ENCODE measurements at places on chromosomes 3 and 15.
A peak's percentile ranks its signal among the peaks of the same experiment; 100 is the strongest.

GRCh38 chr15:84822653-84823281, 5.6 kb downstream of the ALPK3 start:
- DNase-seq, result no peak

DNA sequence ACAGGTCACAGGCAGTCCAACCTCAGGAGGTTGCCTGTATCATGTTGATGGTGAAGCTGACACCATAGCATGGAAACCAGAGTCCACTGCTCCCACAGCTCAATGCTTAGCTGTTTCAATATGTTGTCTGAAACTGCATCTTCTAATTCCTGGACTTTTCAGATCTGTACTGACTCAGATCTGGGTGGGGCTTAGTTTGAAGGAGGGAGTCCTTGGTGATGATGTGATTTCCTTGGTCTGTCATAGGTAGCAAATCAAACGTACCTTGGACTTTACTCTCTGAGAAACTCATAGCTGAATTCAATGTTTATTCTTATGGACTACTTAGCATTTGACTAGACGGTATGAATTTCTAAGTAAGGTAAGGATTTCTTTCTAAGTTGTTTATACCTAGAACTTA, at the start of gene HHLA2:
Gene HHLA2, plus strand, starts transcription at position 310 of the 400 bp plus-strand sequence. CDS start 55,266 bp downstream, outside the sequence.
- DNase-seq, result peak; percentile 10

- no peak for DNase-seq
Observed at GRCh38 chr3:142019794-142020320, 129.5 kb downstream of the TFDP2 start.

GRCh38 chr3:127077068-127077467, 94.2 kb downstream of the PLXNA1 start:
- DNase-seq, result no peak

- DNase-seq, result no peak
Observed at GRCh38 chr3:29152379-29152778, 128.5 kb upstream of the RBMS3 start.

DNA sequence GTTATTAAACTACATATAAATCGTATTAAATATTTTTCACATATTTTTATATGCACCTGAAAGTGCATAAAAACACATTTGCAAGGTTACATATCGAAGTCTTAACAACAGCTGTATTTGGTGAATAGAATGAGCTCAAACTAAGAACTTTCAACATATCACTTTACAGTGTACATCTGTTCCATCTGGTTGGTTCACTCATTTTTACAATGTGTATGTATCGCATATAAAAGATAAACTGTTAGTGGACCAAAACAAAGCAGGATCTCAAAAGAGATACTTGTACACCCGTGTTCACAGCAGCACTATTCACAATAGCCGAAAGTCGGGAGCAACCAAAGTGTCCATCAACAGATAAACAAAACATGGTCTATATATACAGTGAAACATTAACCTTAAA, 55.8 kb downstream of the TBL1XR1 start:
- DNase-seq, result no peak

DNA sequence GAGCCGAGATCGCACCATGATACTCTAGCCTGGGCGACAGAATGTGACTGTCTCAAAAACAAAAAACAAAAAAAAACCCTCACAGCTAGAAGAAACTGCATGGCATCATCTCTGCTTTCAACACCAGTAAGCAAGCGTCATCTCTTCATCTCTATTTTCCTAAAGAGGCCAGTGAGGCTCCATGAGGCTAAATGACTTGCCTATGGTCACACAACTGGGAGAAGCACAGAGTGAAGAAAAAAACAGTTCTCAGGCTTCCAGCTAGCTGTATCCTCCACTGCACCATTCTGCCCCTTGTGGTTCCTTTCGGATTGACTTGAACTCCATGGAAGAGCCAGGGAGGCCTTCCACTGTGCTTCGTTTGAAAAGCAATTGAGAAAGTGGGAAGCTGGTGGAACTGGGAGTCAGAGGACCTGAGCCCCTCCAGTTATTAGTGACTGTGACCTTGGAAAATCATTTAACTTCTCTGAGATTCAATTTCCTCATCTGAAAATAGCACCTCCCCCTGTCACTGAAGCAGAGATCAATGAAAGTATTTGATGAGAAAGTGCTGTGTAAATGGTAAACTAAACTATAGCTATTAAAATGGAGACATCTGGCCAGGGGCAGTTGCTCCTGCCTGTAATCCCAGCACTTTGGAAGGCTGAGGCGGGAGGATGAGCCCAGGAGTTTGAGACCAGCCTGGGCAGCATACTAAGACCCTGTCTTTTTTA, 32.1 kb upstream of the DENND4A start:
- peak; percentile 75 for DNase-seq

- no peak for DNase-seq
Observed at GRCh38 chr15:62894322-62895085, 148.0 kb upstream of the TPM1 start.

- DNase-seq, result no peak
Observed at GRCh38 chr15:76065793-76066192, 6.0 kb downstream of the TMEM266 start.

GRCh38 chr3:59796456-59796855, 746.6 kb upstream of the CFAP20DC start:
- no peak for DNase-seq

DNA sequence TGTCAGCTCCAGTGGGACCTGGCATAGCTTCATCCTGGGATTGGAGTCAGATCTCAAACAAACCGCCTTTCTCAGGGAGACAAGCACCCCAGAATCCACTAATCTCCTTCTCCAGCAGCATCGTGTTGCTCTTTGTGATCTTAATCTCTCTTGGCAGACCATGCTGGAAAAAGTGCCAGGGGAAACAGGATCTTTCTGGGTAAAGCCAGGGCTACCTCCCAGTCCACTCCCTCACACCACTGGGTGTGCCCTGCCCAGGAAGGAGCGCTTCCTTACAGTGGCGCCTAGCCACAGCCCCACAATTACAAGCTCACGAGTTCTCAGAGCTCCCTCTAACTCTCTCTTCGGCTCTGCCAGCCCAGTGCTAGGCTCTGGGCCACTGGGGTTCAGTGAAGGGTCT, 32.2 kb downstream of the RPLP1 start:
- DNase-seq, result peak; percentile 24

DNA sequence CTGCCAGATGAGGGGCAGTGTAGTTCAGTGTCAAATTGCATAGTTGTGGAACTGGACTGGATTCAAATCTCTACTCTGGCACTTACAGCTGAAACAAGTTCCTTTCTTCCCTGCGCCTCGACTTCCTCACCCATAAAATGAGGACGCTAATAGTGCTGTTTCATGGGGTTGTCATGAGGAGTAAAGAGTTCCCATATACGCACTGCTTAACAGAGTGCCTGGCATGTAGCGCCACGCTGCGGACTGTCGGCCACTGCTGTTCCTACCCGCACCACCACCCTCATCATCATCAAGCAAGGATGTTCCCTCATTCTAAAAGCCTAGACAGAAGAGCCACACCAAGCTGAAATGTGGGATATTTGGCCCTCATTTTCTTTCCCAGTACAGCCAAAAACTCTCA, 91.9 kb downstream of the CHDH start:
- no peak for DNase-seq

GRCh38 chr3:32309654-32310242, 71.3 kb downstream of the CMTM8 start:
- DNase-seq, result no peak
